ENCODE measurements at places on chromosomes 7 and 10.

- no peak for DNase-seq
These were observed 96.1 kb upstream of the LYZL2 start for GRCh38 chr10:30725661-30726060.

DNA sequence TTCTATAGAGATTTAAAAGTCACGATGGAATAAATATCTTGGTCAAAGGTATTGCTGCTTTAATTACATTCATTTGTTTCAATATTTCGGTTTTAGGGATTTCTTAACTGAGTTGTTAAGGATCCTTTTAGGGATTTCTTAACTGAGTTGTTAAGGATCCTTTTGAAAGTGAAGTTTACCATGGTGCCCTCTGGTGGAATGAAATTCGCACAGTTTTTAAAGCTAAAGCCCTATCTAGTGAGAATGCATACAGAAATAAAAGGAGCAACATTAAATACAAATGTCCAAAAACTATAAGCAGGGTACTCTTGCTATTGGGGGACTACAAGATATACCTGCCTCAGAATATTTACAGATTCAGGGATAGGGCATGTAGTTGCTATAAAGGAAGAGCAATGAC is 193.7 kb downstream of the RNLS start:
- DNase-seq, result no peak

GRCh38 chr10:6114805-6115341 is 26.0 kb downstream of the RBM17 start:
- DNase-seq, result no peak

DNA sequence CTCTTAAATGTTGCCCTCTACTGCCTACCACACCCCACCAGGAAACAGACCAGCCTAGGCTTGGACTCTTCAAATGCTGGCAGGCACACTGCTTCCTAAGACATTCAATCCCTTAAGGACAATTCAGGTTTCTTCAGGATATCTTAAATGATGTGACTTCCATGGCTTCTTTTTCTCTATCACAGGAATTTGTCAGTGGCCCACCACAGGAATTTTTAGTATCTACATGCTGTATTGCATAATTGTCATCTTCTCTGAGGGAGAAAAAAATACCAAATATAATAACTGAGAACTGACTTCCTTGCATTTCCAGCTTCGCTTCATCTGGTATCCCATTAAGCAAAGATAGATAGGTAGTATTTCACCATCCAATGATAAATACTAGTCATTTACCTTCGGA is 129.3 kb downstream of the WNT2 start:
- DNase-seq, result no peak

DNA sequence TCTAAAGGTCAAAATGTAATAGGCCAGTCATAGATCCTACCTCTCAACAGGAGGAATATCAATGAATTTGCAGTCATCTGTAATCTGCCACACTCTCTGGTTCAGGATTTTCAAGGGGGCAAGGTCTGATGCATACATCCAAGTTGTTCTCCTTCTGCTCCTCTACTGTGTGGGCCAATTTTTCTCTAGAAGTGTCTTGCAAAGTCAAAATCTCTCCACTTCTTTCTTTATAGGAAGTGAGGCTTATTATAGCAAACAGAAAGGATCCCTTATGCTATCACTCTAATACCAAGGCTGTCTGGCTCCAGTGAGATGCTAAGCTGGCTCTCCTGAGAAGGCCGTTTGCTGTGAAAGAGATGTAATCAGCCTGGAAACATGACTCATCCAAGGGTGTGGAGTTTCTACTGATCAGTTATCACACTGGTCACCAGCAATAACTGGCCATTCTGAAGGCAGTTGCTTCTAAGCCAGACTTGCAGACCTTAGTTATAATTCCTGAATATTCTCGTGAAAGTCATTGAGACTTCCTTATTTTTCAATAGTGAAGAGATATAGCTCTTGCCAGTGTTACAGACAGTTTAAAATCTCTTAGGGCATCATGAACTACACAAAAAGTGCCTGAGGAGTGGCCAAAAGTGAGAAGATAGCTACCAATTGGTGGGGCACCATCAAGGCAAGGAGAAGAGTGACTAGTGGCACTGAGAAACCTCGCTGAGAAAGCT is 43.2 kb upstream of the LRGUK start:
- DNase-seq, result no peak

GRCh38 chr10:88783724-88784123 is 18.8 kb upstream of the LIPM start:
- no peak for DNase-seq

- DNase-seq, result no peak
These were observed 18.8 kb upstream of the PDCD4 start for GRCh38 chr10:110852947-110853346.

GRCh38 chr7:135335628-135336139 is 102.0 kb downstream of the STRA8 start:
- DNase-seq, result peak; percentile 55

DNA sequence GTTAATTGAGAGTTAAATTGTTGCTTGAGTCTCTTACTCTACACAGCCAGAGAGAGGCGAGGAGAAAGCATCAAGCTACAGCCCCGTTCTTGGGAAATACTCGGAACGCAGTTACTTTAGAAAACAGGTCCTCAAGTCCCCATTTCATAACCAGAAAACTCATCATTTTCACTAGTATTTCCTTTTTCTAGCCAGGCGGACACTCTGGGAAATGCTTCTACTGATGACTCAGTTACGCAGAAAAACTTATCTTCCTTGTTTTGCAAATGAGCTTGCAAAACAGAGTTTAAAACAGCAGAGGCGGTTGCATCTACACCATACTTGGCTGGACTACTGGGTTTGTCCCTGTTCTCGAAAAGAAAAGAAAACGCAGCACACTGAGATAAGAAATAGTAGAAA is 111.4 kb upstream of the FGFR2 start:
- no peak for DNase-seq

- DNase-seq, result no peak
These were observed 145.9 kb downstream of the NRCAM start for GRCh38 chr7:108310351-108310750.

DNA sequence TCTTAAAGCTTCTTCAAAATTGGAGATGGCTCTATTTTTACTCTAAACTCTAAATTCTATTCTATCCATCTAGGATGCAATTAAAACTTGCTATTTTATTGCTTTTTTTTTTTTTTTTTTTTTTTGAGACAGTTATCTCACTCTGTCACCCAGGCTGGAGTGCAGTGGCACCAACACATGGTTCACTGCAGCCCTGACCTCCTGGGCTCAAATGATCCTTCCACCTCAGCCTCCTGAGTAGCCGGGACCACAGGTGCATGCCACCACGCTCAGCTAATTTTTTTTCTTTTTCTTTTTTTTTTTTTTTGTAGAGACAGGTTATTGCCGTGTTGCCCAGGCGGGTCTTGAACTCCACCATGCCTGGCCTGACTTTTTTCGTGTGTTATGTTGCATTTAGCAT is 41.2 kb downstream of the DNAJC1 start:
- DNase-seq, result no peak

DNA sequence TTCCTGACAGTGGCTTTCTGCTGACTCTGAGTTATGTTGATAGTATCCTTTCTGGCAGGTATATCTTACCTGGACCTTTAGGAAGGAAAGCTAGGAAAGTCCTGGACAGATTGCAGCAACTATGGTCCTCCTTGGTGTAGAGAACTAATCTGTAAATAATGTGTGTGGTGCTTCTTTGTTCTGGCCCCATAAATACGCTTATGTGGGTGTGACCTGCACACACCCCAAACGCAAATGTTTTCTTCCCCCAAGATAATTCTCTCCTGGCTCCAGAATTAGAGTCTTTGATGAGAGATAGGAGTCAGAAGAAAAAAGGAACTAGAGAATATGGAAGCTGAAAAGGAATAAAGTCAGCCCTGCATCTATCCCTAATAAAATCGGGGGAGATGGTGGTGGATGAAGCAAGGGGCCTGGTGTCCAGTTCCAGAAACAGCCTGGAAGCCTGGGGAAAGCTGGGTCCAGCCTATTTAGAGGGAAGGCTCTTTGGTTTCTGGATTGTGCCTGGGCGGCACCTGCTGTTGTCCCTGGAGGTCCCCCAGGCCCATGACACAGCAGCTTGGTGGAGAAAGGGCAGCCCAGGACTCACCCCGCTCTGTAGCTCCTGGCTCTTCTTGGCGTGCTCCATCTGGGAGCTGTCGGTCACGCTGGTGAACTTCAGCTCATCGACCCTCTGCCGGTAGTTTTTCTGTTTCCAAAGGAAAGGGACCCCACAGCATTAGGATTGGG is 38.2 kb downstream of the NRAP start:
- DNase-seq, result no peak

DNA sequence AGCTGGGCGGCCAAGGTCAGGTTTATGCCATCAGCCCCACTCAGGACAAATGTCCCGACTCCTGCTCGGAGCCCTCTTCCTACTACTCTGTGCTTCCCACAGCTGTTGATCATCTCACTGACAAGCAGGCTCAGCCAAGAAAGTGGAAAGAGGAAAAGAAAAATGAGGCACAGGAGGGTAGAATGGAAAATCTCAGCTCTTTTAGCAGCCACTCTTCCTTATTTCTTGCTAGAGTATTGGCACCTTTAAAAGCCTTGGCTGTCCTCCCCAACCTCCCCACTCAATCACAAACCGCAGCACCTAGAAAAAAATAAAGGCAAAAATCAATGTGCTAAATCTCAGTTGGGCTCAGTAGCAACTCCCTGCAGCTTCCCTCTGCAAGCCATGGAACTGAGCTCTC is 35.3 kb upstream of the AGK start:
- no peak for DNase-seq

DNA sequence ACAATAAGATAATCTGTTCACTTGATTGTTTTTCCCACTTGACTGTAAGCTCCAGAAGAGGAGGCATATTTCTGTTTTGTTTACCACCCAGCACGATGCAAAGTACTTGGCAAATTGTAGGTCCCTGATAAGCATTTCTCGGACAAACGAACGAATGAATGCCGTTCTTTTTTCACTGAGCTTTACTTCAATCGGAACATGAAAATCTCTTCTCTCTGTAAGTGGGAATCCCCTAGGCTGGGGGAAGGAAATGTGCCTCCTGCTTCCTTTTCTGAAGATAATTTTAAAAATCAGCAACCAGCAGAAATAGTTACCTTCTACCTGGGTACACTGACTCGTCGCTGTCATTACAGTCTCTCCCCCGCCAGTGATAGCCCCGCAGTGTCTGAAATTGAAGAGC is 102.9 kb downstream of the AOAH start:
- no peak for DNase-seq

GRCh38 chr10:99013885-99014284 is 221.8 kb downstream of the HPSE2 start:
- no peak for DNase-seq

DNA sequence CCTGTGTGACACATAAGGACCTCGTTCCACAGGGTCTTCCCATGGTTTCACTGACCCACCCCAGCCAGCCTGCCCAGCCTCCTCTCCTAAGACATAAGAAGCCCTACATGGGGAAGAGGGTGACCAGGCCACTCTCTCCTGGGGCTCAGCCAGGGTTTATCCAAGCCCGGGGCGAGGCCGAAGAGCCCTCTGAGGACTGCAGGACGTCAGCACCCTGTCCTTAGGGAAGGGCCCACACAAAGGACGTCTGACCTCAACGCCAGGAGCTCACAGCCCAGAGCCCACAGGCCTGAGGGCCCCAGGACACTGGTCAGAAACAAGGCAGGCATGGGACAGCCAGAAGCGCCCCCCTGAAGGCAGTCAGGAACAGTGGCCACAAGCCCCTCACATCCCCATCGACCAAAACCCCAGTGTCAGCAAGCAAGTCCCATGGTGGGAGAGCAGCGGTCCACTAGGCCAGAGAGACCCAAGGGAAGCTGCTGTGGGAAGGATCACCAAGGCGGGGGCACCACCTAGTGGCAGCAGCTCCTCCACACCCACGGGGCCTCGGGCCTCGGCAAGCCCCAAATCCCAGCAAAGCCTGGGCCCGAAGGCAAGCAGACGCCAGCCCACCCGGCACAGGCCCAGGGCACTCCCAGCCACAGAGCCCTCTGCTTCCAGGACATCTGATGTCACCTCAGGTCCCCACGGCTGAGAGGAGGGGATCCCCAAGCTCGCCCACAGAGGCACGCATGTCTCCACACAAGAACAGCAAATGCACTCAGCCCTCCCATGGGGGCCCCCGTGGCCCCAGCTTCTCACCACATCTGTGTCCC is 23.4 kb downstream of the MAD1L1 start:
- DNase-seq, result peak; percentile 86

DNA sequence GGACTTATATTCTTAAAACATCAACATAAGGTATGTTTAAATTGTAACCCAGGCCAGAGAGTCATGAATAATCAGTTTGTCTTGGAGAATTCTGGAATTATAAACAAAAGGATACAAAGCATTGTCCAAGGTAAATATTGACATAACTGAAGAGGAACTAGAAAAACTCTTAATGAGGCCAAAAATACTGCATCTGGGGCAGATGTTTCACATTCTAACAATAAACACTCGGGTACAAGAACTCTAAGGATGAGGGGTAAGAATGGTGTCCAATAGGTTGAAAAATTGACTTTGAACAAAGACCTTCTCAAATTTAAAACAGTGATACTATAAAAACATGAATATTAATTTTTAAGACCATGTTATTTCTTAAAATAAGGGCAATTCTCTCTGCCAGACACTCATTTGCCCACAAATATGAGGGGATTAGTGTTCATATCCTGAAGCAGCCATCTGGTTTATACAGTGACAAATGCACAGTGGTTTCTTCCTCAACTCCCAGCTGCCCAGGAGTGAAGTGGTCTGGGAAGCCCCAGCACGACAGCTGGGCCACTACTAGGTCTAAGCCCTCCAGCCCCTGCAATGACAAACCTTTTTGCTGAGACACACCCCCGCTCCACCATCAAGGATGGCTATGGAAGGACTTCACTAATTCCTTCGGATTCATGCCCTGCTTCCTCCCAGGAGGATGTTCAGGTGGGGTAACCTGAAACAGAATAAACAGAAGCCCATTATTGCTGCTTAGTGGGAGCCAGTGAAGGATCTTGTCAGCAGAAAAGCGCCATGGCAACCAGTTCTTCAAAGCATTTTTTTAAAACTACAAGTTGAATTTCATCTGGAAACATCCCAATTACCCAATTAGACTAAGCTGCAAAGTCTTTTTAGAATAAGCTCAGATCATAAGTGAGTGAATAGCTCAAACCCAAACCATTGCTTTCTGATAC is 107.5 kb upstream of the ARID5B start:
- no peak for DNase-seq

GRCh38 chr7:16652888-16653287 is 6.9 kb downstream of the BZW2 start:
- no peak for DNase-seq

- DNase-seq, result no peak
These were observed 18.7 kb upstream of the CD36 start for GRCh38 chr7:80619741-80620140.

- DNase-seq, result no peak
These were observed 969.6 kb downstream of the LRMDA start for GRCh38 chr10:76401006-76401405.

DNA sequence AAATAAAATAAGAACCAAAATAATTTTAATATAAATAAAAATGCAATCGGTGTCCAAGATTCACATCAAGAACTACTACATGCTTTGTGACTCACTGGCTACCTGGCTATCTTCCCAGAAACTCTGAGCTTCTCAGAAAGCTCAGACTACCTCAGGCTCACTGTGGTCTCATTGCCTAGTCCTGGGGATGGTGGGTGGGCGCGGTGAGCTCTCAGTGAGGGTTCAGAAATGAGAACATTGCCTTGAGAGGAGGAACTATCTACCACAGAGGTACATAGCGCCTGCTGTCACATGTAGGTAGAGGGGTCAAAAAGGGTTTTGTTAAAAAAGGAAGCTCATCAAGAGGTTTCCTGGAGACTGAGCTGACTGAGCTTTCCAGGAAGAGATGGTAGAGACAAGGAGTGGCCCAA is 108.0 kb downstream of the WDFY4 start:
- no peak for DNase-seq

GRCh38 chr7:73906874-73907273 is 45.9 kb downstream of the TMEM270 start:
- DNase-seq, result no peak

GRCh38 chr7:110544194-110544593 is 546.7 kb upstream of the LRRN3 start:
- DNase-seq, result no peak

All from GM20000 (cell line).